Panc1 (cell line): ENCODE measurements at places on chromosomes 11 and 22. TPM values are rescaled to one million over a fixed set of nuclear protein-coding genes. Genes with fewer than 3 reads are reported as not detected.

The ZC3H12C gene
- total RNA-seq: 13.5 TPM

The IGHMBP2 gene
- 27.8 TPM for total RNA-seq

The C1QTNF4 gene
- total RNA-seq: not detected

The TPBGL gene
- total RNA-seq: 0.54 TPM

The CECR2 gene
- total RNA-seq: 3.6 TPM

The PRG2 gene
- total RNA-seq: not detected

The SLC1A2 gene
- total RNA-seq: 0.21 TPM

The PITPNM1 gene
- total RNA-seq: 70.4 TPM

The KCNK4 gene
- total RNA-seq: 1.1 TPM

The PGA4 gene
- not detected for total RNA-seq

The KRTAP5-7 gene
- not detected for total RNA-seq

The BLID gene
- total RNA-seq: 0.41 TPM

The TSSK2 gene
- total RNA-seq: not detected

The MSANTD4 gene
- 19.6 TPM for total RNA-seq
